ENCODE measurements at places on chromosomes 11 and 22.

GRCh38 chr11:128232588-128232987 lies 354.8 kb downstream of the ETS1 start:
- DNase-seq, result no peak

DNA sequence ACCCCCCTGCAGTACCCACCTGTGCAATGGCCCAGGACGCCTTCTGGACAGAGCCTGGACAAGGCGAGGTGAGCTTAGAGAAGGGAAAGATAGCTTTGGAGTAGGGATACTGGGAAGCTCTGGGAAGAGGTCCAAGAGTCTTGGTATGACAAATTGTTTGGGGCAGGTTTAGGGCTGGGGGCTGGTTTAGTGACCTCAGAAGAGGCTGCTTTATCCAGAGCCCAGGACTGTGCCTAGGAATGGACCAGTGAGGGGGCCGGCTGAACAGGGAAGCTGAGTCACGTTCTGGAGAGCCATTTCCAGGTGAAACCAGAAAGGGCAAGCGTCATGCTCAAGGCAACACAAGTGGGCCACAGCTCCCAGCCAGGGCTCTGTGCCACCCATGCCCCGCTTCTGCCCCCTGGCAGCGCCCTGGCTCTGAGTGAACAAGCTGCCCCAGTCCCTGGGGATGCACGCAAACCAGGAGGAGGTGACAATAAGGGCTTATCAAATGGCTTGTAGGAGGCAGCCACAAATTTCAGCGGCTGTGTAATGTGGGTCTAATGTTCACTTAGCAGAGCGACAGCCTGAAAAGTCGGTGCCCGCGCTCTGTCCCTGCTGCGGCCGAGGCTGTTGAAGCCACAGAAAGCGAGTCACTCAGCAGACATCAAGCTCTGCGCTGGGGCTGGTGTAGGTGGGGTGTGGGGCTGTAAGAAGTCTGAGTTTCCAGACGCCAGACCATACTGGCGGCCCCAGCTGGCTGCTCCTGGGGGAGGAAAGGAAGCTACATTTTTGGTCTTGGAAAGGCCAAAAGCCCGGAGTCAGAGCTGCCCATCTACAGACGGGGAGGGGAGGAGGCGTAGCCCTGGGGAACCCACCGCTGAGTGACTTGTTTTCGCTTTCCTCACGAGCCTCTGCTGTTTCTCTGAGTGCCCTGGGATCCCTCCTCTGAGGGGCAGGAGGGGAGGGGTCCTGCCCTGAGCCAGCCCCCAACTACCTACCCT lies 18.3 kb upstream of the SYT7 start:
- DNase-seq, result no peak

DNA sequence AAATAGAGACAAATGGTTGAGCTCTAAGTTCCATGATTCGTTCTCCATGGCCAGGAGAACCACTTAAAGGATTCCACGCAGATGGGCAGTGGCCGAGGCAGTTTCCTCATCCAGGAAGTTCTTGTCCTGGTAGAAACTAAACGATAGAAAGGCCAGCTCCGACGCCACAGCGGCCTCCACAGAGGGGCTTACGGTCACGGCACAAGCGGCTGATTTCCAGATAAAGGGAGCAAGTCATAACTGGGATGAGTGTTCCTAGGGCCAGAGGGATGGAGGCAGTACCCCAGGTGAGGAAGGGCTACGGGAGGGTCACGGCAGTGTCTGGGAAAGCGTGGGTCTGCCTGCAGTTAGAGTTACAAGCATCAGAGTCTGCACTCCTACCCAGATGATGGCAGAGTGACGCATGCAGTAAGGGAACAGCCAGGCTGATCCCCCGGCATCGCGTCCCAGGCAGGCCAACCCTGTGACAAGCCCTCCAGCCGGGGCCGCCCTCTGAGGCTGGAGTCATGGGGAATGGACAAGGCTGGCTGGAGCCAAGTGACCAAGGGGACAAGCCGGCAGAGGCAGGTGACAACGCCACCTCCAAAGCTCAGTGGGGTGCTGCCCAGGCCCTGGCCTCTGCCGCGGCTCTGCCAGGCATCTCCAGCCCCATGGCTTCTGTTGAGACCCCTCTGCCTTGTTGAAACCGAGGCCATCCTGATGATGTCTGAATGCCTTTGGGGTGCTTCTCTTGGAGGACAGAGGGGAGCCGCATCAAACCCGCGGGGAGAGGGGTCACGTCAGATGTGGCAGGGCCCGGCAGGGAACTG lies 475.1 kb downstream of the BRD1 start:
- DNase-seq, result no peak

- DNase-seq, result no peak
Measured at GRCh38 chr11:69385144-69385820, 91.3 kb downstream of the MYEOV start.

DNA sequence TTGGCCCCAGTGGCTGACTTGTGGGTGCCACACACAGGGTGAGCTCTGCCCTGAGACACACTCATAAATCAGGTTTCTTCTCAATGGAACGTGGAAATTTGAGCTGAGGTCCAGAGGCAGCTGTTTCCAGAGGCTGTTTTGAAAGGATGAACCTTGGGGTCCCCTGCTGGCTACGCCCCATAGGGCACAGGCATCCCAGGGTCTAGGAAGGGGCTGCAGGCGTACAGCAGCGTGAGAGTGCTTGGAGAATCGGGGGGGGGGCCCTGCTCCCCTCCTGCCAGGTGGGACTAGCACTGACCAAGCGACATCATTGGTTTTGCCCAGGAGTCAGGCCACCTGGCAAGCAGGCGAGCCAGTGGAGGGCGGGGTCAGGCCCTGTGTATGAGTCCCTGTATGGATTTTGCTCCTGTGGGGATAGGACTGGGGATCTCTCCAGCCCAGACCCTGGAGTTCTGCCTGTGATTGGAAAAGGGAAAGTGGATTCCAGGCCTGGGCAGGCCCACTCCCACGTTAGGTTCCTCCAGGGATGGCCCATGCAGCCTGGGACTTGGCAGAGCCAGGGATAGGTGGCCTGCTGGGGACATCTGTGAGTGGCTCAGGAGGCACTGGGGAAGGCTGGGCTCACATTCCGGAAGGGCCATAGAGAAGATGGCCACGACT lies 61.0 kb downstream of the FBXO7 start:
- no peak for DNase-seq

- DNase-seq, result no peak
Measured at GRCh38 chr11:95500466-95500865, 269.5 kb upstream of the SESN3 start.

DNA sequence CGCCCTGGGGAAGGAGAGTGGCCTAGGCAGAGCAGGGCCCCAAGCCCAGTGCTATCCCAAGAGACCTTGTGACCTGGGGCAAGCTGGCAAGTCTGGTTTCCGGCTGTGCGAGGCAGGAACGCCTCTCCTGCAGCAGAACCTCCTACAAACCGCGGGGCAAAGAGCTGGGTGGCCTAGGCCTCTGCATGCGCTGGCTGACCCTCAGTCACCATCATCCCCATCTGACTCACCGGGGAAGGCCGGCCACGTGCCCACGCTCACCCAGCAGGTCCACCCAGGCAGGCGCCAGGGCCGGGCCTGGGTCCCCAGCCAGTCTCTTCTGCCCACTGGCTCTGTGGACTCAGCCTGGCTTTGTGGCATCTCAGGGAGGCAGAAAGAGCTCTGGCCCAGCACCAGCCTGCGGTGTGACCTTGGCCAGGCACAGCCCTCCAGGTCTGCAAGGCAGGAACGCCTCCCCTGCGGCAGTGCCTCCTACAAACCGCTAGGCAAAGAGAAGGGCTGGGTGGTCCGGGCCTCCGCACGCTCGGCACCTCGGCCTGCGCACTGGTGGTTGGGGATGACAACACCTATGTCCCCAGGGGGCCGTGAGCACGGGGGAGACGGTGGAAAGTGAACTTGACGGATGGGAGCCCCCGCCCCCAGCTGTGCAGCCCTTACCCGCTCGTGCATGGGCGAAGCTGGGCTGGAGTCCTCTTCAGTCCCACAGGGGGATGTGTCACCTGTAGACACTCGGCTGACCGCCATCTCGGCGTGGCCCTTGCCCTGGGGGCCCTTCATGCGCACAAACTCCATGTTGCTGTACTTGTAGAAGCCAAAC lies 38.2 kb downstream of the KIAA0930 start:
- DNase-seq, result no peak

- no peak for DNase-seq
Measured at GRCh38 chr22:22181341-22181850, 63.2 kb upstream of the VPREB1 start.

DNA sequence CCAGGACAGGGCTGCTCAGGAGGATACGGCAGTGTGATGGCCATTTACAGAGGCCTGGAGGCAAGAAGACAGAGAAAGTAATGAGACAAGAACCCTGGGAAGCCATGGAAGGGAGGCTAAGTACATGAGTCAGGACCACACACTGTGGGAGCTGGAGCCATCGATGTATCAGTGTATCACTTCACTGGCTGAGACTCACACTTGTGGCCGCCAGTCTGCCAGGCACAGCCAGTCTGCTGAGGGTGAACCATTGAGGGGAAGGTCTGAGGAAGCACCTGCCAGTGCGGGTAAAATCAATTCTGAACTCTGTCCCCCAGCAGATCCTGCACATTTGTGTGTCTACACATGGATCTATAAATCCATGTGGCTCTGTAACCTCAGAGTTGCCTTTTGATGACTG lies 195.6 kb downstream of the GRIK4 start:
- no peak for DNase-seq

- no peak for DNase-seq
Measured at GRCh38 chr11:86497310-86497709, 122.6 kb downstream of the CCDC81 start.

GRCh38 chr11:71305451-71306125 lies 53.2 kb upstream of the SHANK2 start:
- DNase-seq, result no peak

GRCh38 chr11:128512474-128512996 lies 74.8 kb downstream of the ETS1 start:
- DNase-seq, result no peak

DNA sequence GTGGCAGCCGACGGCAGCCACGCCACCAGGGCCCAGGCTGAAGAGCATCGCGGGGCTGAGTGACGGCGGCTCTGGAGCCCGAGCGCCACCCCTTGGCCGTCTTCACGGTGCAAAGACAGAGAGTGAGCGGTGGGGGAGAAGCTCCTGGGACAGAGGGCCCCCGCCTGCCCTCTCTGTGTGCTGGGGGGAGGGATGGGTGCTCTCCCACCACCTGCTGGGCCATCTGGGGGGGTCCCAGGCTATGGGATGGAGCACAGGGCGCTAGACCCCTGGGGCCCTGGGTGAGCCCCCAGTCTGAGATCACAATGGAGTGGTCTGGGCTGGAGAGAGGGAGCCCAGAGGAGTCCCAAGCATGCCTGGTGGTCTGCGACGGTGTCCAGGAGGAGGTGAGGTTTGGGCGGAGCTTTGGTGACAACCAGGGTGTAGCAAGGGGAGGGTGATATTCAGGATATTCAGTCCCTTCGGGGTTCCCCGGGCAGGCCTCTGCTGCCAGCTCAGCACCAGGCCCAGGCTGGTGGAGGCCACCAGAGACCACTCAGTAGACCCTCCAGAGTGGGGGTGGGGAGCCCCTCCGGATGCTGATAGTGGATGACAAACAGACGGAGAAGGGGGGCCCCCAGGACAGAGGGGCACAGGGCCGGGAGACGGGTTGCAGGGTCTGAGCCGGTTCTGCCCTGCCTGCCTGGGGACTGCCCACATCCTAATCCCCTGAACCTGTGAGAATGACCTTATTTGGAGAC lies 78.1 kb upstream of the PRR5 start:
- DNase-seq, result no peak

- DNase-seq, result no peak
Measured at GRCh38 chr22:40648386-40648785, 11.9 kb upstream of the MRTFA start.

DNA sequence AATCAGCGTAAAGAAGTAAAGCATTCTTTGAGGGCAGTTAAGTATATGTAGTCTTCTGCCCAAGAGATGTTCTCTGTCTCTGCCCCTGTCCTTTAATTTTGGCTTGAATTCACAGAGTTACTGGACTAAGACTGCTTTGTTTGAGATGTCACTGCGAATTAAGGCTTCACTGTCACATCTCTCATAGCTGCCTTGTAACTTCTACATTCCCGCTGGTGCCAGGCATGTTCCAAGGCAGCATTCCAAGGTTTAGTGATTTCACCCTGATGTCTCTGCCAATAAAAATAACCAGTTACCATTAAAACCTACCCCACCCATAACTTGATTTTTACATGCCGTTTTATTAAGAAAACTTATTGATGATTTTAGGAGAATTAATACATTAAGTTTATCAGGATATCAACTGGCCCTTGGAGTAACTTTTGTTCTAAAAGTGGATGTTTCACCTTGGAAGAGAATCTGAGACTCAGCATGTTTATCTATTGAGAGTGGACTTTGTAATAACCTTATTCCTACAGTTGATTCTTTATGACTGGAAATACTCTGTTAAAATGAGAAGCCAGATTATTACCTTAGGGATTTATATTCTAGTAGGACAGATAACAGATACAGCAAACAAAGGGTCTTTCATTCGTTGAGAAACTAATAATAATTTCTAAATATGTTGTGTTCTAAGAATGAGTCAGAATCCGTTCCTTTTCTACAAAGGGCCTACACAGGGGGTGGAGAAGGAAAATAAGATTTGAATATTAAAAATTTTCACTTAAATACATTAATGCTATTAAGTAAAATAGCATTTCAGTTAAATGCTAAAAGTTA lies 110.2 kb downstream of the UVRAG start:
- no peak for DNase-seq

DNA sequence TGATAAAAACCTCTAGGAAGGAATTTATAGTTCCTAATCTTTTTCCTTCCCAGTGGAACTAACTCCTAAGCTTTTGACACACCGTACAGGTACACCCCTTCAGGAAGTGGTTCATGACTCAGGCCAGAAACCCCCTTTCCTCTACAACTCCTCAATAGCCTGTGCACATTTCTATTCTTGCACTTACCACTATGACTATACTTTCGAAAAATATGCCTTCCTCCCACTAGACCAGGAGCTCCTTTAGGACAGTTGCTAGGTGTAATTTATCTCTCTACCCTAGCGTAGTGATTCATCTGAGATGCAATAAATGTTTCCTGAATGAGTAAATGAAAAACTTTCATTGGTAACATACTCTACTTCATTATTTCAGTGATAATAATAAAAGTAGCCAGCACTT lies 14.5 kb downstream of the MAP6 start:
- no peak for DNase-seq

DNA sequence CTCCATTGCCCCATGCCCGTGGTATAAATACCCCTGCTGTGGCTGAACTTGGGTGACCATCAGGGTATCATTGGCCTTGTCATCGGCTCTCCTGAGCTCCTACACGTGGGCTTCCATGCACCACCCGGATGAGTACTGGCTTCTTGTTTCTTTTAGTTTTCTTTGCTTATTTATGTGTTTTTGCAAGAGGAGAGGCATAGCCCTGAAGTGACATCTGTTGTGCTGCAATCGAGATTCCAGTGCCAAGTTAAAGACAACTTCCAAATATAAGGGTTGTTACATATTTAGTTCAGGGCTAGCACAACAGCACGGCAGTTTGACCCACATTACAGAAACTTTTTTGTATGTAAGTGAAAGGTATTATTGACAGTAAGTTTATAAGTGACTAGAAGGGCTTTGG lies 1087.1 kb downstream of the TBC1D22A start:
- no peak for DNase-seq

All from activated CD8-positive, alpha-beta memory T cell treated with anti-CD3 and anti-CD28 coated beads for 1 hour (primary cell).